Fibroblast of lung (primary cell): ENCODE measurements at places on chromosomes 3 and 15. TPM values are rescaled to one million over a fixed set of nuclear protein-coding genes. Genes with fewer than 3 reads are reported as not detected.

GRCh38 chr3:1798711-1799405 lies 299.8 kb upstream of the CNTN4 start:
- DNase-seq = no peak

- DNase-seq = peak; percentile 85
These were observed 175.4 kb downstream of the MBNL1 start for GRCh38 chr3:152444029-152444641.

AADAC gene
- 0.17 and 0.77 TPM in 2 replicates for total RNA-seq

DNA sequence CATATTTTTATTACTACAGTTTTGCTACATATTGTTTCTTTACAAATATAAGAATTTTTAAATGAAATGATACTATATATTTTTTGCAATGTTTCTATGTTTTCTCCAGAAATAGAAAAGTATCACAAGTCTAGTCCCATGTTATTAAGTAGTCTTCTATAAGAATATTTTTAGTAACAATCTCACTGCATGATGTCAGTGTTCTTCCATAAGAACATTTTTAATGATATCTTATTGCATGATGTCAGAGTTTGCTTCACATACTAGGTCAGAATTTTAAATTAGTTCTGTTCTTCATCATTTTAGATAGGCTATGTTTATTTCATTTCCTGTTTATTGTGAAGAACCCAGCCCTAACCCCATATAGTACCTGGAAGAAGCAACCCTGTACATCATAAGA lies 265.3 kb upstream of the IL12A start:
- DNase-seq = no peak
